Gastroesophageal sphincter (tissue), 4 donors: ENCODE measurements at places on chromosomes 16 and 17.

DNA sequence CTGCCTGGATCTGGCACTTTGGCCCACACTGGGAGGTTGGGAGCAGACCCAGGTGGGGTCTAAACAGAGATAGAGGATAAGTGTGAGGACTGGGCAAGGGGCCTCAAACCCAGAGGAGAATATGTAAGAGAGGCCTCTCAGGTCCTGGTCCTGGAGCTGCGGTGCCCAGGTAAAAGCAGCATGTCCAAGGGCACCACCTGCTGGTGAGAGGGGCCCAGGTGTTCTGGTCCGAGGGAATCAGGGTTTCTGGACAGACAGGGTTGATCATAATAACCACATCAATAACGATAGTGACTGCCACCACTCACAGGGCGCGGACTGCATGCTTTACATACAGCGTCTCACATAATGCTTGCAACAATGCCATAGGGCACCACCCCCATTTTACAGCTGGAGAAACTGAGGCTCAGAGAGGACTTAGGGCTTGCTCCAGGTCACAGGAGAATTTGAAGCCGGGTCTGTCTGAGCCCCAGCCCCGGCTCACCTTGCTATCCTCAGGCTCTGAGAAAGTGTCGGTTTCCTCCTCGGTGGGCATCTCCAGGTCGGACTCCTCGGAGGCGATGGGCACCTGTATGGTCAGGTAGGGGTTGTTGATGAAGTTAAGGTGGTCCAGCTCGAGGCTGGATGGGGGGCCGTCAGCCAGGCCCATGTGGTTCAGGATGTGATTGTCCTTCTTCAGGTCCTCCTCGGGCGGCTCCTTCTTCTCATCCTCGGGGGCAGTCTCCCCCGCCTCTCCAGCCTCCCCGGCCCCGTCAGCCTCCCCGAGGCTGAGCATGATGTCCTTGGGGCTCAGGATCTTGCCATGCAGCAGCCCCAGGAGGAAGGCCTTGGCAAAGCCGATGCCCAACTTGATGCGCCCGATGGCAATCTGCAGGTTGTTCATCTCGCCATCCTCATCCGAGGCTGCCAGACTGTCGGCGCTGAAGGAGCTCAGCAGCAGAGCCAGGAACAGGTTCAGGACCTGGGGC lies 19.1 kb upstream of the CD79B start:
- H3K27ac ChIP-seq, result no peak overlapping the region
- no peaks in the 10 kb centered on the region for H3K4me1 ChIP-seq
- peaks cover 51% of the 10 kb centered on the region for H3K27me3 ChIP-seq
- H3K36me3 ChIP-seq, result no peaks in the 10 kb centered on the region
- no peak for ATAC-seq

DNA sequence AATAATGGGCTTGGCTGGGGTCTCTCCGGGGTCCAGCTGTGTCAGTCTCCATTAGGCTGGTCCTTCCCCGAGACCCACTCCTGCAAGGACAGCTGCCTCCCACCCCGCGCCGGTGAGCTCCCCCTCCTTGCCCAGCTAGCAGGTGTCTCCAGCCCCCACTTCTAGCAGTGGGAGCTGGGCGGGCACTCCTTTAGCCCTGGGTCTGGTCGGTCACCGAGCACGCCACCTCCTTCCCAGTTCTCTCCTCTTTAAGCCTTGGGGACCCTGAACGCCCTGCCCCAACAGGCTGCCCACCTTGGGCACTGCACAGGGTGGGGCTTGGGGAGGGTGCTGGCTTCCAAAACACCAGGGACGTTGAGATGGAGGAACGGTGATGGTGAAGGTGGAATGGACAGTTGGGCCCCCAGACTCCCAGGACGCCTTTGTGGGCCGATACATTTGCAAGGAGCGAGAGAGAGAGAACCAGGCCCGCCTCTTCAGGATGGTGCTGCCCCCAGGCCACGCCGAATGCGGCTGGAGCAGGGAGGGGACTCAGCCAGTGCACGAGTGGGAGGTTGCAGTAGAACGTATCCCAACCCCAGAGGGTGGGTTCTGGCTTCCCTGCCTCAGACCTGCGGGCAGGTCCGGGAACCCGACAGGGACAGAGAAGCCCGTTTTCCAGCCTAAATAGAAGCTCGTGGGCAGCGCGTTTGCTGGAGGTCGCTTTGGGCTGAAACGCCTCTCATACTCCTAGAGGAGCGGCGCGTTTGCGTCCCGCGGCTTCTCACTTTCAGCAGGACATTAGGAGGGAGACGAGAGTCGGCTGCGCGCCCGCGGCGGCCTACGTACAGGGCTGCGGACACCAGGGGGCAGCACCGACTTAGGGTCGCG lies 10.7 kb downstream of the TBX2 start:
- H3K4me3 ChIP-seq, result peak overlapping the region; percentile 53
- peak overlapping the region; percentile 90 for H3K27ac ChIP-seq
- H3K36me3 ChIP-seq, result no peaks in the 10 kb centered on the region
- H3K27me3 ChIP-seq, result peaks cover 36% of the 10 kb centered on the region
- H3K4me1 ChIP-seq, result peaks cover 93% of the 10 kb centered on the region

- no peak overlapping the region for H3K27ac ChIP-seq
- peaks cover 28% of the 10 kb centered on the region for H3K4me1 ChIP-seq
- no peak for ATAC-seq
- H3K4me3 ChIP-seq, result no peak overlapping the region
- H3K27me3 ChIP-seq, result no peaks in the 10 kb centered on the region
These were observed 194.7 kb downstream of the XYLT1 start for GRCh38 chr16:17276010-17276530.

DNA sequence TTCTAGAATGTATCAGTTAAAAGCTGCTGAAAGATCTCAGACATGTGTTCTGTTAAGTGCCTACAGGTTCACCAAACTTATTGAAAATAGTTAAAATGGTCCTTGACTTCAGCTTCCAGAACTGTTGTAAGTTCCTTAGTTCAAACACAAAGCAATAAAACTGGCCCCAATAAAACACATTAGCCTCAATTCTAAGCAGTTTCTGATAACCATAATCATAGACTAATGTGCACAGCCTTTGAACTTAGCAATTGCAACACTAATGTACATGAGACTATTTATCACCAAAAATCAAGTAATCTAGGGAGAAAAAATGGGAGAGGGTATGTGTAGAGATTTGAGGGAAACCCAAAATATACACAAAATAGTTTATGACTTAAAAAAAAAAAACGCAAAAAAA lies 15.4 kb downstream of the PIGL start:
- peaks cover 35% of the 10 kb centered on the region for H3K36me3 ChIP-seq
- no peak overlapping the region for H3K27ac ChIP-seq
- no peaks in the 10 kb centered on the region for H3K27me3 ChIP-seq
- H3K4me3 ChIP-seq, result no peak overlapping the region

DNA sequence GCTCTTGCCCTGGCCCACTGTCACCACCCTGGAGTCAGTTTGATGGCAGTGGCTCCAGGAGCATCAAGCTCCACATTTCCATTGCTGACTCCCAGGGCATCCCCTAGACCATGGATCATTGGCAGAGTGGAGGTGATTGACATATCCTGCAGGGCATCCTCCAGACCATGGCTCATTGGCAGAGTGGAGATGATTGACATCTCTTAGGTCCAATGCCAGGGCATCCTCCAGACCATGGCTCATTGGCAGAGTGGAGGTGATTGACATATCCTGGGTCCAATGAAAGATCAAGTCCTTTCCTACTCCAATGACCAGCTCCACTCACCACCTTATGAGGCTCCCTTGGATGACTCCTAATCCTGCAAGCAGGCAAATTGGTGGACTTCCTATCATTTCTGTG lies 174.3 kb upstream of the NLRP1 start:
- ATAC-seq, result no peak
- H3K4me3 ChIP-seq, result no peak overlapping the region

GRCh38 chr16:85783441-85783840 lies 15.9 kb downstream of the EMC8 start:
- H3K27me3 ChIP-seq, result no peaks in the 10 kb centered on the region
- H3K4me3 ChIP-seq, result no peak overlapping the region
- peaks cover 23% of the 10 kb centered on the region for H3K4me1 ChIP-seq
- H3K27ac ChIP-seq, result no peak overlapping the region
- ATAC-seq, result no peak

DNA sequence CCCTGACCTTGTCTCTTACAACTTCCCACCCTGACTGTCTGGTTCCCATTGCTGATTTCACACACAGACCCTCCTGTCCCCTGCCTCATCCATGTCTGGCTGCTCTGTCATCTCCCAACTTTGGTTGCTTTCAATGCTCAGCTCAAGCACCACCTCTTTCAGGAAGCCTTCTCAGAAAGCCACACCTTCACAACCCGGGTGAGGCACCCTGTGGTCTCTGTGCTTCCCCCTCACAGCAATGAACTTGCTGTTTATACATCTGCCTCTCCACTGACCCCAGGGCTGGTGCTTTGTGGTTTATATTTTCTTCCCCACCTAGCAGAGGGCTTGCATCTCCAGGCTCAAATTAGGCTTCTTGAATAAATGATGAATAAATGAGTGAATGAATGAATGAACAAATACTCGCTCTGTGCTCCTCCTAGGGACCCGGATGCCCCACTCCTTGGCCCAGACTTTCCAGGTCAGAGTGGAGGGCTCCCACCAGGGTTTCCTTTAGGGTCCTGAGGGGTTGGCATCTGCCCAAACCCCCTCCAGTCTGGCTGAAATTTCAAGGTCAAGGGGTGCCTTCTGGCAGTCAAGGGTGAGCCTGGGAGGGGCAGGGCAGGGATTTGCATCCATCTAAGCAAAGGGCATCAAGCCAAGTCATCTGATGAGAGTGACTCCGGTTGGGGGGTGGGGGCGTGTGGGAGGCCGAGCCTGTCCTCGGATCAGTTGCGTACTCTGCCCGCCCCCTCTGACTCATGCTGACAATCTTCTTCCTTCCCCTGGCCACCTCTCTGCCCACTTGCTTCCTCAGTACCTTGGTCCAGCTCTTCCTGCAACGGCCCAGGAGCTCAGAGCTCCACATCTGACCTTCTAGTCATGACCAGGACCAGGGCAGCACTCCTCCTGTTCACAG lies at the start of gene ITGAX:
Gene ITGAX (plus strand): TSS at position 783 of the 898 bp plus-strand sequence. CDS start 79 bp downstream, at position 862.
- no peak within 1 kb of the TSS for H3K4me3 ChIP-seq
- peaks cover 47% of the 10 kb centered on the region for H3K27me3 ChIP-seq
- no peaks in the 10 kb centered on the region for H3K36me3 ChIP-seq

DNA sequence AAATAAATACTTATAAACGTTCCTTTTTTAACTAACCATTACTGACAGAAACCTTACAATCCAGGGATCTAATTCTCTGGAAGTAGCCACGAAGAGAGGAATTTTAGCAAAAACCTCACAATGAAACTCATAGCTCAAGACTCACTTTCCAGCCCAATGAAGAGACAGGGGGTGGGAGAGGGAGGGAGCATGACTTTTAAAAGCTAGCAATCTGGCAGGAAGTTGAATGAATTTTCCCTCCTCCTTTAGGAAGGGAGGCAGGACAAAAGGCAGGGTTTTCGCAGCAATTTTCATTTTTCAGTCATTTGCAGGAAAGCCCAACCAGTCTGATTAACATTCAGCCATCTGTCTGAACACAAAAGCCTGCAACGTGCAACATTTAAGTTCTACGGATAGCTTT lies 381.5 kb upstream of the PSMD7 start:
- no peak overlapping the region for H3K27ac ChIP-seq
- H3K4me3 ChIP-seq, result no peak overlapping the region
- no peak for ATAC-seq
- H3K27me3 ChIP-seq, result peaks cover 8% of the 10 kb centered on the region
- no peaks in the 10 kb centered on the region for H3K4me1 ChIP-seq

DNA sequence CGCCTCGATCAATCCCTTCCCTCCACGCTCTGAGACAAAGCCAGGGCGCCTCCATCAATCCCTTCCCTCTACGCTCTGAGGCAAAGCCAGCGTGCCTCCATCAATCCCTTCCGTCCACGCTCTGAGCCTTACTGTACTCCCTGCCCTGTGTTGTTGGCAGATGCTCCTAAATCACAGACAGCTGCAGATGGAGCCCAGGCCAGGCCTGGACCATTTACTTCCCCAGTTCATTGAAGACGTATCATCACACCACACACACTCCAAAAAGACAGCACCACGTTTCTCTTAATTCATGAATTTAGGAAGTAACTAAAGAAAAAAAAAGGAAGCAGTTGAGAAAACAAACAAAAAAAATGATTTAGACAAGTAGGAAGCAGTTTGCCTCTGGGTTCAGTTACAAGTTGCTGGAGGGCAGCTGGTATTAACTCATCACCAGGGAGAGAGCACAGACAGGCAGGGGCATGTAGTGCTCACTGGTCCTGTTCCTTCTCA lies 7.4 kb upstream of the CD300LD start:
- no peaks in the 10 kb centered on the region for H3K36me3 ChIP-seq
- peaks cover 36% of the 10 kb centered on the region for H3K27me3 ChIP-seq
- H3K4me1 ChIP-seq, result no peaks in the 10 kb centered on the region

GRCh38 chr16:4852221-4852872 lies 5.1 kb downstream of the UBN1 start:
- no peak overlapping the region for H3K4me3 ChIP-seq
- peaks cover 47% of the 10 kb centered on the region for H3K36me3 ChIP-seq
- no peak for ATAC-seq

DNA sequence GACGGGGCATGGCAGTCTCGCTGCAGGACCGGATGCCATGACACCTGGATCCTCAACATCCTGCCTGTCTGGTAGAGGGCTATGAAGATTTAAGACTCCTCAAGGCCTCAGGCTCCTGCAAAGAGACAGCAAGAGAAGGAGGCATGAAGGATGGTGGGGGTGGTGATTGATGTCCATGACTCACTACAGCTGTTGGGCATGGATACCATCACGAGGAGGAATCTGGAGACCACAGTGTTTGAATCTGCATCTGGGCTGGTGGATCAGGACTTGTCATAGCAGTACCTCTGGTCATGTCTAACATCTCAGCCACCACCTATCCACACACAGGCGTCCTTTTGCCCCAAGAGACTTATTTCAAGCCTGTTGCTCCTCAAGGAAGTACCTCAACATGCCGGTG lies 50.2 kb upstream of the WSCD1 start:
- ATAC-seq, result no peak
- H3K27ac ChIP-seq, result no peak overlapping the region
- H3K4me3 ChIP-seq, result no peak overlapping the region
- H3K27me3 ChIP-seq, result peaks cover 30% of the 10 kb centered on the region
- H3K36me3 ChIP-seq, result no peaks in the 10 kb centered on the region
